WERI-Rb-1 (cell line): ENCODE measurements at places on chromosomes 7 and 10.

DNA sequence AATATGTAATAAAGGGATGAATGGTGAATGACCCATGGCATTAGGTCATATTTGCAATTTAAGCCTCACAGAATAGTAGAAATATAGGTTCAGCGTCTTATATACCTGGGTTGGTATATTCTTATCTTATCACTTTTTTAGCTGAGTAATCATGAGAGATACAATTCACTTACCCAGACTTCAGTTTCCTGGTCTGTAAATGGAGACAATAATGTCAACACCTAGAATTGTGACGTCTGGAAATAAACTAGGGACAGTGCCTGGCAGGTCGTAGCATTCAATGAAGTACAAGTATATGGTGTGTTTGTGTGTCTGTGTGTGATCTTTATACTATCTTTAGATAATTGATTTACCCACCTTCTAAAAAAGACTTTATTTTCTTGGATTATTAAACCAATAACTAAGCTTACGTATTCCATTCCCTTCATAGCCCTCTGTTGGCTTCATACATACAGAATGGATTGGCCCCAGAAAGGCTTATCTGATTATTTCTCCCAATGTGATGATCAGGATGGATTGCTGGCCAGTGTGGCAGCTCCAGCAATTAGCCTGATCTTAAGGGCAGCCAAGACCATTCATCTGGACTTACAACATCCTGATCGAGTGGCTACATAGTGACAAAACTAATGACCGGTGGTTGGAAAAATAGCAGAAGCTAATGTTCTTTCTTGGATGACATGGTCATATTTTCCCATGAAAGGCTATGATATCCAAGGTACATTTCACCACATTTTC, 121.2 kb upstream of the NPVF start:
- no peak for DNase-seq

DNA sequence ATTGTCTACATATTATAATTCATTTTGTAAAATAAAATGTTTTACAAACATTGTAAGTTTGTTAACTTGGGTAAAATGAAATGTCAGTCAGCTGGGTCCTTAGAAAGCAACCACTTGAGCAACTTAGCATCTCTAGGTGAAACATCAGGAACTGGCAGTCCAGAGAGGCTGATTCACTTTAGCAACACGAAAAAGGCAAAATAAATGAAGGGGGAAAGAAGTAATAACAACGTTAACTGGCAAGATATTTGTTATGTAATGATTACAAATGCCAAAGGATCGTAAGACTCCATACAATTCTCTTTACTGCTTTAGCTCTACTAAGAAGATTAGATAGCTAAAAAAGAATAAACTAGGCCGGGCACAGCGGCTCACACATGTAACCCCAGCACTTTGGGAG, 5.0 kb downstream of the PDZD8 start:
- DNase-seq: no peak

DNA sequence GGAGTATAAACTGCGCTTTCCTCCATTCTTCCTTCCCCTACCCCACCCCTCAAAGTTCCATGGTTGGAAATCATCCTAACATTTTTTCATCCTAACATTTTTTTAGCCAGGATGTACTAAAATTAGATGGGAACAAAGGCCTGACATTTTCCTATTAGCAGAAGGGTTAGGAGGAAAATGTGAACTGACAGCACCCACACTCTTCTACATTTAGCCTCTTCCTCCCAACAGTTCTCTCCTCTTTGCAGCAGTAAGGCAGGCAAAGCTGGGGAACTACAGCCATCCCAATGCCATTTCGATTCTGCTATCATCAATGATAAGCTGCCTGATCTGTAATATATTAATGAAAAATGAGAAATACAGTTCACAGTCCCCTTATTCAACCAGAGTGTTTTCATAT, 11.4 kb upstream of the FAM53B start:
- no peak for DNase-seq

GRCh38 chr10:69632516-69633199, 2.6 kb downstream of the FAM241B start:
- DNase-seq: no peak

GRCh38 chr7:84022684-84023308, 171.8 kb downstream of the SEMA3A start:
- DNase-seq: no peak

GRCh38 chr7:668139-668931, 58.2 kb upstream of the DNAAF5 start:
- DNase-seq: no peak
